ENCODE measurements at places on chromosomes 3 and 15.

DNA sequence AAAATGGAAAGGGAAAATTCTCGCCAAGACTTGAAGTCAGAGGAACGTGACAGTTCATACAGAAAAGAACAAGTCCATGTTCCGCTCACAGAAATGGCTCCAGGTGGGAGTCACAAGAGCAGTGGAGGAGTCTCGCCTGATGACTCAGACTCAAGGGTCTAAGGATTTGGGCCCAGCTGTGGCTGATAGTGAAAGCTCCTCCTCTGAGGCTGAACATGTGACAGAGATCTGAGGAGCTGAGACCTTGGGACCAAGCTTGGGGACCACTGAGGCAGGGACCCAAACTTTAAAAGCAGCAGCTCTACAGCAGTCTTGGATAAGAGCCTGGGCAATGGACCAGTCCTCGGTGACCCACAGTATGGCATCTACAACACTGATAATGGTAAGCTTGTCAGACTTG, 9.3 kb upstream of the VEPH1 start:
- no peak for DNase-seq

- no peak for DNase-seq
These were observed 19.1 kb upstream of the SPINK8 start for GRCh38 chr3:48352546-48352945.

- no peak for DNase-seq
These were observed 562.7 kb downstream of the TUSC7 start for GRCh38 chr3:117272274-117272673.

DNA sequence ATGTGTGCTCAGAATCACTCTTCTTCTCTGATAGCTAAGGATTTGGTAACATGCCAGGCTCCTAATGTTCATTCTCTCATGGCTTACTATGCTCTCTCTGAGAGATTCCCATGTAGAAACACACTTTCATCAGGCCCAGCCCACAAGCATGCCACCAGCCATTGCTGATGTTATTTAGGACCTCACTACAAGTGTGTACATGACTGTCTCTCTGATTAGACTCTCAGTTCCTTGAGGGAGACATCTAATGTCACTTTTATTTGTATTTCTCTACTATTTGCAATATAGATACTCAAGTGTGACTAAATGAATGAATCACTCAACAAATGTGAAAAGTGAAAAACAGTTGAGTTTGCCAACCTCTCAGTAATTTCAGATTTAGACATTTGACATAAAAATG, 84.3 kb upstream of the ARL6 start:
- DNase-seq: no peak

DNA sequence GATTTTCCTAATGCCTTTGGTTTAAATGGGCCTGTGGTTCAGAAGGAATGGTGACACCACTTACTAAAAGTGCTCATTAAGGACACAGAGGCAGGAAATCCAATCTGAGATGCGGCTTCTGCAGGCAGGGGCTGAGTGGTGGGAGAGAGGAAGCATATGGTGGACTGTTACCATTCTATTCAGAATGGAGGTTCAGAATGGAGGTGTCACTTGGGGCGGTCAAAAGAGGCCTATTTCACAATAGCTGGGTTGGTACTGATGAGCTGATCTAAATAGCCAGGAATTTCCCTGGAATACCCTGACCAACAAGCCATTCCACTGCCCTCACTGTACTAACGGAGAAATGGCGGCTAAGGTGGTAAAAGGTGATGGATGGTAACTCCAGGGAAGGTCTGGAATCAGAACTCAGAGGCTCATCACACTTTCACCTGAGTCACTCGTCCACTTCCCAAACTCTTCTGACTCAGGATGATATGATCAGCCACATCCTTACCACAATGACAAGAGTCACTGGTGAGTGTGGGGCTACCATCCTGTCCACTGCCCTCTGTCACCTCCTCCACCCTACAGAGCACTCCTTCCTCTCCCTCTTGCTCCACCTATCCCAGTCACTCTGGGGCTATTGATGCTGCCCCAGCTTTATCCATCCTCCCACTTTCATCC, 15.7 kb downstream of the RFT1 start:
- DNase-seq: no peak

- DNase-seq: peak; percentile 45
These were observed at the start of gene BCL2A1 for GRCh38 chr15:79970624-79971434. Gene BCL2A1 (minus strand): TSS chr15:79971196. CDS start chr15:79971119, 77 bp downstream.

GRCh38 chr3:41742121-41742520, 219.8 kb downstream of the ULK4 start:
- no peak for DNase-seq

DNA sequence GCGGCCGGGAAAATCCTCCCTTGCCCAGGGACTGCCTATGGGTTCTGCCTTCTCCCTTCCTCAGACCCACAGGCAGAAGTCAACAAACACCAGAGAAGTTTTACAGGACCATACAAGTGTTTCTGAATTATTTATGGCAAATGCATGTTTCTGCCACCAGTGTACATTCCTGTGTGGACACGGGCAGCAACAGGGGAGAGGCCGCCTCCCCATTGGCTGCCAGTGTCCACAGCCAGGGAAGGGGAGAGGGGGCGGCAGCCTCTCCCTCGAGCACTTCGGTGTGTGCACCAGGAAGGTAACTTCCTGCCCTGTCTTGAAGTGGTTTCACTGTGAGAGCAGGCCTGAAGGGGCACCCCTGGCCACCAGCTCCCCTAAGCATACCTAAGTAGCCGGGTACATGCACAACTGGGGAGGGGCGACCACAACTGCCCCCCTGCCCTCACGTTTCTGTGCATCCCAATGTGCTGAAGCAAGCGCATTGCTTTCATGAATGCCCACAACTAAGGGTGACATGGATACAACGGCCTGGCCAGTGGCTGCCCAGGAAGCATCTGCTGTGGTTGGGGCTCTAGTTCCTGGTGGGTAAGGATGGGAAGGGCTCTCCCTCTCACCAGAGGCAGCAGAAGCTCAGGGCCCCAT, 14.8 kb upstream of the SHISA5 start:
- no peak for DNase-seq

DNA sequence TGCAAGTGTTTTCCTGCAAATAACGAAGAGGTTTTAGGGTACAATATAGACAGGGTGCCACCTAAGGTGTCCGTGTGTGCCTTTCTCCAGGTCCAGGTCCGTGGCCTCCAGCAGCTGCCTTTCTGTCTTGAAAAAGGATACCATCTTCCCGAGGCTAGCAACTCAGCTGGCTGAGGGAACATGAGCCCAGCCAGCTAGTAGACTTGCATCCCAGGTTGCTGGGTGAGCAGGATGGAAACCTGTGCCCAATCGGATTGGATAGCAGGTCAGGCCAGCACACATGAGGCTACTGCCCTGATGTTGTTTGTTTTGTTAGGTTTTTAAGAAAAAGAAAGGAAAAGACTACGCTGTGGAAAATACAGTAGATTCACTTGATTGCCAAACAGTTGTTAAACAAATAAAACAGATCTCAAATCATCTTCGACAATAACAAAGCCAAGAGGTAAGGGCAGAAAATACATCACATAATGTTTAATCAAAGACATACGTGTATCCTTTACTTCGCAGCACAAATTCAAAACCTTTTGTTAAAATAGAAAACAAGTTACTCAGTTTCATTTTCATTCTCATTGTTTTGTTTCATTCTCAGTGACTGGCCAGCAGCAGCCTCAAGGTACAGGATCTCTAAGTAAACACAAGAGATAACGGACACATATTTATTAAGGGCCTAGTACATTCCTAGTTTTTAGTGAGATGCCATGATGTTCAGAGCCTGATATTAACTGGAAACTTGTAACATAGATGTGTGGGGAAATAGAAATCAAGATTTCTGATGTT, 661.2 kb upstream of the NR2F2 start:
- no peak for DNase-seq

DNA sequence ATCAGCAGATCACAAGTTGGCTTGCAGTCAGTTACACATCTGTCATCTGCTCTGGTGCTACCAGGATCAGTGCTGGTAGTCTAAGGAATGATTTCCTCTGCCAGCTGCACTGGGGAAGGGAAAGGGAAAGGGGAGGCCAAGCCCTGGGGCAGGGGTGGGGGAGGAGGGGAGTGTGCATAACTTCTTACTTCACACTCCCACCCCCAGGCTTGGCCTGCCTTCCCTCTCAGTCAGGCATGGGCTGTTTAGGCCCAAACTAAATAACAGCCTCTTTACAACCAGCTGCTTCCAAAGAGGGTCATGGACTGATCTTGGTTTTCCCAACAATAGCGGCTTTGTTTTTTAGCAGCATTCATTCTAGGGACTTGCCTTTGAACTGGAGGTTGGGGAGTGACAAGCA, 86.1 kb upstream of the PSMD6 start:
- DNase-seq: no peak

DNA sequence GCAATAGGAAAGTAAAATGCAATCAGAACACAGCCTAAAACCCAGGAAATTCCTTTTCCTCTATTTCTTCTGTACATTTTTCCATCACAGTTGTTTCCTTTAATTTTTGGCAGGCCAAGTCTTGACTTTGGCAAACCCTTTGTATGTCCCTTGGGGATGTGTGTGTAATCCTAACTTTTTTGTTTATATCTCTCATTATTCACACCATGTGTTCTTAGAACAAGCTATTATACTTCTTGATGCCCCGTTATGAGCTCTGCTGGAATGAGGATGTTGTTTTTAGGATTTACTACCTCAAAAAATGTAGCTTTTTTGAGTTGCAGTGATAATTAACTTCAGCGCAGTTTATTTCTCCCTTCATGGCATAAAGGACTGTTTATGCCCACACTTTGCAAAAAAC, 123.4 kb downstream of the ABI3BP start:
- no peak for DNase-seq

DNA sequence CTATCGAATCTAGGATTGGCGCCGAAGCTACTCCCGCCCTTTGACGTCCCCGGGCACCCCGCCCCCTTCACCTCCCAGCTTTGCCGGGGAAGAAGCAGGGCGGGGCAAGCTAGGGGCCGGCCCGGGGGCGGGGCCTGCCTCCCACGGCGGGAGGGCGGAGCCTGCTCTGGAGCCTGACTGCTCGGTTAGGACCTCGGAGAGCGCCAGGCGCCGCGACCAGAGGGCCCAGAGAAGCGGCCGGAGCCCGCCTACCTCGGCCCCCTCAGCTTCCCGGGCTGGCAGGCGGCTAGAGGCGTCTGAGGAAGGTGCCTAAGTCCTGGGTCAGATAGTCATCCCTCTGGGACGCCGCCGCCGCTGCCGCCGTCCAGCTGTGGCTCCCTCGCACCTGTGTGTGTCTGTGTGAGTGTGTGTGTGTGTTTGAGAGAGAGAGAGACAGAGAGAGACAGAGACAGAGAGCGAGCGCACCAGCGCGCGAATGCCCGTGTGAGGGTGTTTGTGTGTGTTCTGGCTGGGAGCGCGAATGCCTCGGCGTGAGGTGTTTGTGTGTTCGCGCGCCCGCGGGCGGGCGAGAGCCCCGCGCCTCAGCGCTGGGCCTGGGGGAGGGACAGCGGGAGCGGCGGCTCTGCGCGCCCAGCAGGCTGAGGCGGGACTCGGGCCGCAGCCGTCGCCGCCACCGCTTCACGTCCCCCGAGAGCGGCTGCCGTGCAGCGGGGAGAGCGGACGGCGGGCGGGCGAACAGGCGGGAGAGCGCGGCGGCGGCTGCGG, at the start of gene STXBP5L:
TSS of gene STXBP5L (plus strand) at position 176 of the 765 bp plus-strand sequence. CDS start 1,374 bp downstream, outside the sequence.
- DNase-seq: peak; percentile 37

DNA sequence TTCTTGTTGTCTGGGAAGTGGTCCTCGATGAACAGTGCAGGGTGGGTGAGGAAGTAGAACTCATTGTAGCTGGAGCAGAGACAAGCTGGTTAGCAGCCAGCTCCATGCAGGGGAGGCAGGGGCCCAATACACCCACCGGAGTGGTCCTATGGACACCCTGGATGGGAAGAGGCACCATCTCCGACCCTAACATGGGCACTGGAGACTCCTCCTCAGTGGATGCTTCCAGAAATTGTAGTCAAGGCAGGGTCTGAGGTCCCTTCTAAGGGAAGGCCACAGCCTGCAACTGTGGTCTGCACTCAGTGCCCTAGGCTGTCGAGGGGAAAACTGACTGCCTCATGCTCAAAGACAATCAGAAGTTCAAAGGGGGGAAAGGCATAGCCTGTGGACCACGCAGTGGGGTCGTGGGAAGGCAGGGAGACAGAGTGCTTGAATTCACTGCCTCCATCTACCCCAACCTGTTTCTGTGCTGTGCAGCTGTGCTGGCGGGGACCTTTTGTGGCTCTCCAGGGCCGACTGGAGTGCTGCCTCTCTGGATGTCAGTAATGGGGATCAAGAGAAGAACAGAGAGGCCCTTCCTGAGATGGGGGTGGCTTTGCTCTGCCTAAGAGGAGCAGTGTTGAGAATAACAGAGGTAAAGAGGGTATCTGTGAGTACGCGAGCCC, 41.9 kb downstream of the KY start:
- DNase-seq: no peak

GRCh38 chr3:32471246-32471645, 31.4 kb downstream of the CMTM6 start:
- no peak for DNase-seq

DNA sequence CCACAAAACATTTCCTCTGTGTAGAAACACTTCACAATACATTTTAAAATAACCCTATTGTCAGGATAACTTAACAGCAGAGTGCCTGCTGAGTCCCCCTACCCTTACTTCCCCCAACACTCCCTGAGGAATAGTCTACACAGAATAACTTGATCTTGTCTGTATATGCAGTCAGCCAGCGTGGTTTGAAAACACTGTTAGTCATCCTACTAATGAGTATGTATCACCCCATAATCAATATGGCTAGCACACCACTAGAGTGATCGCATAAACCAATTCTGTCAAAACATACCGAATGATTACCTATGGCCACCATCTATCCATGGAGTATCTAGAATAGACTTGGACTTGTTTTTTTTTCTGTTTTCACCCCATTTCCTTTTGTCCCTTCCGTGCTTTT, 152.7 kb upstream of the NECTIN3 start:
- DNase-seq: no peak

DNA sequence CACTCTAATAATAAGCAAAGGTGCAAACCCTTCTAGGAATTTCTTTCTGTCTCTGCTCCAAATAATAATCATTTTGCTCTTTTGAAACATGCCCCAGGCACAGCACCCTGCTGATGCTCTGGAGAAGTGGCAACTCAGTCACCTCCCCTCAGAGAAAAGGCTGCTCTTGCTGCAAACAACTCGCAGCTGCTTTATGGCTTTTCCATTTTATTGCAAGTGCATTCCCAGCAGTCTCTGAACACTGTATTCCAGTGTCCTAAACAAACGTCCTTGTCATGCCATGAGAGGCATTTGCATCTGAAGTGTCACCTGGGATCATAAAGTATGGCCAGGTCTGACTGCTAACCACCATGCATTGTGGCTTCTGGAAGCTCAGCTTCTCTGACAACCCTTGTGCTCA, 358.1 kb upstream of the TRIM42 start:
- no peak for DNase-seq

- DNase-seq: peak; percentile 59
These were observed 2.5 kb downstream of the XIRP1 start for GRCh38 chr3:39189959-39190269.
